ENCODE measurements at places on chromosomes 7 and 10.

DNA sequence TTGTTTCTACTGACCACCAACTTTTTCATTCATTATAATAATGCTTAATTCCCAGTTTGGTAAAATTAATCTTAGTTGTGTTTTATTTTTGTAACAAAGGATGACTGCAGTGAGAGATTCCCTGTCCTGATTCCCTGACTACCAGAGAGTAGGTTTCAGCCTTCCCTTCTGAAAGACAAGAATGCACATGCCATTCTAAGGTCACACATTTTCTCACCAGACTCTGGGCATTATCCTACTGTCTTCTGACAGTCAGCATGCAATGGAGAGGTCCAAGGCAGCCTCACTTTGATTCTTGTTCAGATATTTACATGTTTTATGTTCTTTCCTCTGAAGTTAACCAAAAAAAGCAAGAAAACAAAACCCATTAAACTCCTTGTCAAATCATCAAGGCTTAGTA lies 372.7 kb upstream of the CDC14C start:
- no peak overlapping the region for H3K4me3 ChIP-seq
- H3K36me3 ChIP-seq, result no peaks in the 10 kb centered on the region
- no peaks in the 10 kb centered on the region for H3K4me1 ChIP-seq
- no peak overlapping the region for H3K27ac ChIP-seq
- no peak for DNase-seq

GRCh38 chr10:93746844-93747284 lies 10.9 kb upstream of the LGI1 start:
- H3K4me3 ChIP-seq, result no peak overlapping the region
- peaks cover 11% of the 10 kb centered on the region for H3K4me1 ChIP-seq
- H3K27me3 ChIP-seq, result no peaks in the 10 kb centered on the region
- no peaks in the 10 kb centered on the region for H3K36me3 ChIP-seq
- DNase-seq, result peak; percentile 17
- no peak overlapping the region for H3K27ac ChIP-seq

DNA sequence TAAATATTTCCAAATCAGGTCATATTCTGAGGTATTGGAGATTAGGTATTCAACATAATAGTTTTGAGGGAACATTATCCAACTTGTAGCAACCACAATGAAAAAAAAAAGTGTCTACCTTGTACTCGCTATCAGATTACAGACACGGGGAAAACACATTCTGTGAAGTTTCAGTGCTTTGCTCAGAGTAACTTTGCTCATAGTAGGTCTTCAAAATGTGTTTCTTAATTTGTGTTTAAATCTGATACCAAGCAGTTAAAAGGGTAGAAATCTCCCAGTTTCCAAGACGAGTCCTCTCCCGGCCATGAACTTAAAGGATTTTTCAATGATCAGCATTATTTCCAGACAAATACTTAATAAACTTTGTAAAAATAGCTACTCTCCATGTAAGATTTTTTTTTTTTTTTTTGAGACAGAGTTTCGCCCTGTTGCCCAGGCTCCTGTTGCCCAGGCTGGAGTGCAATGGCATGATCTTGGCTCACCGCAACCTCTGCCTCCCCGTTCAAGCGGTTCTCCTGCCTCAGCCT lies 39.2 kb downstream of the DDIT4 start:
- no peak overlapping the region for H3K27ac ChIP-seq
- peaks cover 10% of the 10 kb centered on the region for H3K27me3 ChIP-seq
- peaks cover 5% of the 10 kb centered on the region for H3K36me3 ChIP-seq
- peaks cover 48% of the 10 kb centered on the region for H3K4me1 ChIP-seq
- DNase-seq, result no peak
- H3K4me3 ChIP-seq, result no peak overlapping the region

DNA sequence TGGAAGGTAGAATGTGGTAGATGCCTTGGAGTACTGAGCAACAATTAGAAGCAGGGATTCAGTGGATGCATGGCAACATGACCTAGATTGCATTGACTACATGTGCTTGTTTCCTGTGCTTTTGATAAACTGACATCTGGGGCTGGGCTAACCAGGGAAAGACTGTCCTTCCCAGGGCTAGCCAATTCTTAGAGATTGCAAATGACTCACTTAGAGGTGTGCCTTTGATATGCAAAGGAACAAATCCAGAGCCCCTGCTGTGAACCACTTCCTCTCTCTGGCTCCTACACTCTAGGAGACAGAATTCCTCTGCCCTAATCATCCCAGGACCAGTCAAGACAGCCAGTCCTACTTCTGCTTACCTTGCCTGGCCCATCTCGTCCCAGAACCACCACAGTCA lies 651.5 kb downstream of the LRMDA start:
- no peak for DNase-seq
- H3K4me1 ChIP-seq, result peaks cover 6% of the 10 kb centered on the region
- no peaks in the 10 kb centered on the region for H3K36me3 ChIP-seq
- no peaks in the 10 kb centered on the region for H3K27me3 ChIP-seq

DNA sequence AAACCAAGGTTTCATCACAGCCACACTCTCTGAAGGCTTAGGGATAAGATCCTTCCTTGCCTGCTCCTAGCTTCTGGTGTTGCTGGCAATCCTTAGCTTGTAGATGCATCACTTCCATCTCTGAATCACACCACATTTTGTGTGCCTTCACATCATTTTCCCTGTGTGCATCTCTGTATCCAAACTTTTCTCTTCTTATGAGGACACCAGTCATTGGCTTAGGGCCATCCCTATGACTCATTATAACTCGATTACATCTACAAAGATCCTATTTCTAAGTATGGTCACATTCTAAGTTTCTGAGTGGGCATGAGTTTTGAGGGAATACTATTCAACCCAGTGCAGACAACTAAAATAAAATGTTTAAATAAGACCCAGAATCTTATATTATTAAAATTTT lies 121.7 kb downstream of the C7orf25 start:
- no peak for DNase-seq
- no peak overlapping the region for H3K27ac ChIP-seq
- H3K27me3 ChIP-seq, result peaks cover 2% of the 10 kb centered on the region
- no peaks in the 10 kb centered on the region for H3K36me3 ChIP-seq
- H3K4me1 ChIP-seq, result peaks cover 6% of the 10 kb centered on the region
- no peak overlapping the region for H3K4me3 ChIP-seq
